AG08396 (cell line): ENCODE measurements at places on chromosomes 6 and 20.

DNA sequence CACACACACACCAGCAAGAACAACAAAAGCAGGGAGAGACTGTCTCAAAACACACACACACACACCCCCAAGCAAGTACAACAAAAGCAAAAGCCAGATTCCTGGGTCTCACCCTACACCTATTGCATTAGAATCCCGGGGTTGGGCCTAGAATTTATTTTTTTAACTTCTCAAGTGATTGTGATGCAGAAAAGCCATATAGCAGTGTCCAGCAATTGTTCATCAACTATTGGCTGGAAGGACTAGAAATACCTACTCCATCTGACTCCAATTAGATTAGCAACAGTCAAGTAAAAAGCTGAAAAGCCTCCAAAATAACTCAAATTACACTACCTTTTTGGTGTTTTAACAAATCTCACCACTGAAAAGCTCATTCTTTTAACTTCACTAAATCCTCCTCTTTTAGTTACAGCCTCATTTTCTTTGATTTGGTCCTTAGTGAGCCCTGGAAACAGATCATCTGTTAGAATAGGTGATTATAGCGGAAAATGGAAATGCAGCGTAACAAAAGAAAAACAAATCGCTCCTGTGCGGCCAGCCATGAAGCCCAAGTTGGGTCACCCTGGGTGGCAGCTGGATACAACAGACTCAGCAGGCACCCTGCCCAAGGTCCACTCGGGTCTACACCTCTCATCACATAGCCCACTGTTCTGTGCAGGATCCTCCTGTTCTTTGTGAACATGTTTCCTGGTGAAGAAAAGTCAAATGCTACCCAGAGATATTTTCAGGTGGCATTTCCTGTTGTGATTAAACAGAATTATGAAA, 38.7 kb downstream of the STAU1 start:
- no peak for DNase-seq

- no peak for DNase-seq
Measured at GRCh38 chr6:143961066-143961465, 47.0 kb downstream of the PLAGL1 start.

DNA sequence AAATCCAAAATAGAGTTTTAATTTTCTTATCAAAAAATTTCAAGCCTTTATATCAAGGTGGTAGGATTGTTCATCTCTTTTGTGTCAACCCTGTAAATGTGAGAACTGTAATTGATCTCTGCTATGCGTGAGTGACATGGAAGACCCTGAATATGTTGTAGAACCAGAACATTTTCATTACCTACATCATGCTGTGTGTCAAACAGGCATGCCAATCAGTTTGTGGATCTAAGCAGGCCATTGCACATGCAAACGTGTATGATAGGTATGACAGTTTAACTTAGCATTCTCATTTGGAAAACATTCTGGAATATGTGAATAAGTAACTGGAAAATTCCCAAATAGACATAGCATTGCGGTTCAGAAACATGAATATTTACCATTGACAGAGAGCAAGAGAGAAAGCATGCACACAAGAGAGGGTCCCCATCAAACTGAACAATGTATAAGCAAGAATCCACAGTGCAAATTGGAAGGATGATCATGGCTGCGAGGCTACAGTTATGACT, 641.6 kb upstream of the AGPAT4 start:
- no peak for DNase-seq

GRCh38 chr6:81938991-81939732, 186.7 kb upstream of the TENT5A start:
- no peak for DNase-seq

- no peak for DNase-seq
Measured at GRCh38 chr6:105714846-105715245, 312.0 kb upstream of the PREP start.

DNA sequence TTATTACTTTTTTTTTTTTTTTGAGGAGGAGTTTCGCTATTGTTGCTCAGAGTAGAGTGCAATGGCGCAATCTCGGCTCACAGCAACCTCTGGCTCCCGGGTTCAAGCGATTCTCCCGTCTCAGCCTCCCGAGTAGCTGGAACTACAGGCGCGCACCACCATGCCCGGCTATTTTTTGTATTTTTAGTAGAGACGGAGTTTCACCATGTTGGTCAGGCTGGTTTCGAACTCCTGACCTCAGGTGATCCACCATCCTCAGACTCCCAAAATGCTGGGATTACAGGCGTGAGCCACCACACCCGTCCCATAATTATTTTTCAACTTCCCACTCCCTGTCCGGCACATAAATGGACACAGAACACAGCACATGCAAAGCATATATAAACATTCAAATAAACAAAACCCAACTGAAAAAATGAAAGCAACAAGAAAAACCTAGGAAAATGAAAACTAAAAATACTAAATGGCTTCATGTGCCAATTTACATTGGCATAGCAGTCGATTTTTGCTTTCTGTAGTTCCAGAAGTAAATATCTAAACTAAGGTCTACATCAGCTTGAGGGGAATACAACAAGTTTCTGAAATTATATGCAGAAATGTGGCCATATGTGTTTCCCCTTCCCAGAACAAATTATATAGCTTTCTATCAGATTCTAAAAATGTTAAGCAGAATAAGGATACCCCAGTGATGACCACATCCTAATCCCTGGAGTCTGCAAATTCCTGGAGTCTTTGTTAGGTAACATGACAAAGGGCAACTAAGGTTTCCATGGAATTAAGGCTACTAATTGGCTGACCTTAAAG, 113.9 kb downstream of the HFE start:
- no peak for DNase-seq

DNA sequence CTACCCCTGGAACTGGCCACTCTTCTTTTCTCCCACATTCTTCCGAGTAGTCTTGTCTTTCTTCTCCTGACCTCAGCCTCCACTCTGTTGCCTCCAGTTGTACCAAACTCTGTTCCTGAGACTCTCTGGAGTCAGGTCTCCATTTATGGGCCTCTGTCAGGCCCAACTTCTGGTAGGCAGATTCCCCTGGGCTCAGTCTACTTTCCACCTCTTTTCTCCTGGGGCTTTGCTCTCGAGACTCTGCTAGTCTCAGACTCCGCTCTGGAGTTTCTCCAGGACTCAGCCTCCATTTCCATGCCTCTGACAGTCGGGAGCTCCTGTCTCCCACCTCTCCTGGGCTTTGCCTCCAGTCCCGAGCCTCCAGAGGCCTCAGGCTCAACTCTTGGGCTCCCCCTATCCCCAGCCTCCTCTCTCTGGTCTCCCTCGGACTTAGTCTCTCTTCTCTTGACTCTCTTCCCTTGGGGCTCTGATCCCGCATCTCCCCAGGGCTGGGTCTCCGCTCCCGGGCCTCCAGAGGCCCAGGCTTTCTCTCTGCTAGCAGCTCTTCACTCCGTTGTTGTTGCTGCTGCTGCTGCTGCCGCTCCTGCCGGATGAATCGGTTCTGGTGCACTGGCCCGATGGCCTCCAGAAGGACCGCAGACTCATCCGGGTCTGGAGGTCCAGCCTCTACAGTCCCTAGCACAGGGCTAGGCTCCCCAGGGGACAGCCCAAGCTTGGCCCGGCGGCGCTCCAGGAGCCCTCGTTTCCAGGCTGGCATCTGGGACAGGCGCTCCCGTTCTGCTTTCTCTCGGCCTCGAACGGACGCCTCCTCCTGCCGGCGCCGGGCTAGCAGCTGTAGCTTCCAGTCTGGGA, 1.1 kb downstream of the PPP1R18 start:
- DNase-seq, result peak; percentile 18

DNA sequence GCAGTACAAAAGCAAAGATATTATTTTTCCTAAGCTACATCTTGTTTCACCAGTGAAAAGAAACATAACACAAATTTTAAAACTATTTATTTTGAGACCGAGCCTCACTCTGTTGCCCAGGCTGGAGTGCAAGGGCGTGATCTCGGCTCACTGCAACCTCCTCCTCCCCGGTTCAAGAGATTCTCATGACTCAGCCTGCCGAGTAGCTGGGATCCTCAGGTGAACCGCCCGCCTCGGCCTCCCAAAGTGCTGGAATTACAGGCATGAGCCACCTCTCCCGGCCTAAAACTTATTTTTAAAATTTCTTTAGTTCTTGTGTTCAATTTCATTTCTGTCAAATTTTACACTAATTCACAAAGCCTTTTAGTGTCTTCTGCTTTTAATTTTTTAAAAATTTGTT, 5.9 kb downstream of the SRSF12 start:
- no peak for DNase-seq

DNA sequence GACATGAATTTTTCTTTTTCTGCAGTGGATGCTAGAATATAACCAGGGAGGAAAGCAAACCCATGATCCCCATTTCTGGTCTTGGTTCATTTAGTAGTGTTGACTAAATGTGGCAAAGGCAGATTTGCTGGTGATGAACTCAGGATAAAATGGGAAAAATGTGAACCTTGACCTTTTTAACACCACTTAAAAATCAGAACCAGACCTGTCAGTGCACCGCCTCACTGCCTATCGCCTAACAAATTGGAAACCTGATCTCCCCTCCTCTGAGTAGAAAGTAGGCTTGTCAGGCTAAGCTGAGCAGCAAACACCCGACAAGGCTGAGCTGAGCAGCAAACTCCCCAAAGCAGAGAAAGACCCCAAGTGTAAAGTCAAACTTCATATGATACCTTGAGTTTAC, 254.8 kb downstream of the FOXC1 start:
- no peak for DNase-seq

DNA sequence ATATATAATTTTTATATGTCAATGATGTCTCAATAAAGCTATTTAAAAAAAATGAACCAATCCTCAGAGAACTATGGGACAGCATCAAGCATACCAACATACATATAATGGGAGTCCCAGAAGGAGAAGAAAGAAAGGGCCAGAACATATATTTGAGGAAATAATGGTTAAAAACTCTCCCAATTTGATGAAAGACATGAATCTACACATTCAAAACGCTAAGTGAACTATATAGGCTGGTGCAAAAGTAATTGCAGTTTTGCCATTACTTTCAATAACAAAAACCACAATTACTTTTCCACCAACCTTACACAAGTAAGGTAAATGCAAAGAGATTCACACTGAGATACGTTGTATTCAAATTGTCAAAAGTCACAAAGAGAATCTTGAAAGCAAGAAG, 43.4 kb downstream of the ZNF133 start:
- no peak for DNase-seq

DNA sequence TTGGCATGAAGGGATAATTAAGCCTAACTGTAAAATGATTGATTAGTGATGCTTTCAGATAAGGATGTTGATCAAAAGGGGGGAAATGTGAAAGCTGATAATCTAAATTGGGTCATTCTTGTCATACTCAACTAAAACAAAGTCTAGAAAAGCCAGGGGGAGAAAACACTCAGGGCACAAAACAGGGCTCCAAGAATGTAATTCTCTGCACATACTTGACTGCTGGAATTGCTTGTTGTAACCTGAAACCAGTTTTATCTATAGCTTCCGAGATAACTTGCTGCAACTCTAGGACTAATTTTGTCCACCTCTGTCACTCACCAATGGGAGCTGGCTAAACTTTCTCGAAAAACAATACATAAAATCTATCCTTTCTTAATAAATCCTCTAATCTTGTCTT, 310.3 kb downstream of the CLVS2 start:
- no peak for DNase-seq

- DNase-seq, result no peak
Measured at GRCh38 chr6:158861686-158862381, 42.7 kb upstream of the EZR start.

DNA sequence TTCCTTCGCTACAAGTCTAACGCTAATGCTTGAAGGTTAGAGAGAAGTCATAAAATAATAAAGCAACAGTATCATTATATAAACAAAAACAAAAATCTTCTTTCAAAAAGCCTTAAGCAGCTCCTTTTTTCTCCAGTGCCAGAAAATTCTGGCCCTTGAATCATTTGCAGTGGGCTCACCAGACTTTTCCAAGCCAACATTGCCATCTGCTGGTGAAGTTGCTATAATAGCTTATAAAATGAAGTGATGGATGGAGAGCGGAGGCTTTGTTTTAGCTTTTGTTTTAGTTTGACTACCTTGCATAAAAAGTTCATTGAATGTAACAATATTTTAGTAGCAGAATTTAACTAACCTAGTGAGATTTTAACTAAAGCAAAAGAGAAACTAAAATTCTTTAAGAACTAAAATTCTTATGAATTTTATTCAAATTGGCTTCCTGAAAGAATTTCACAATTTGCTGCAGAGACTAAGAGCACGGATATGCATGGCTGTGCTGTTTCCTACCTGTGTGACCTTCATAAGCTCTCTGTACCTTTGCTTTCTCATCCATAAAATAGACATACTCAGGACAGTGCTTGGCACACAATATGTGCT, 44.8 kb upstream of the SLC2A12 start:
- peak; percentile 69 for DNase-seq

DNA sequence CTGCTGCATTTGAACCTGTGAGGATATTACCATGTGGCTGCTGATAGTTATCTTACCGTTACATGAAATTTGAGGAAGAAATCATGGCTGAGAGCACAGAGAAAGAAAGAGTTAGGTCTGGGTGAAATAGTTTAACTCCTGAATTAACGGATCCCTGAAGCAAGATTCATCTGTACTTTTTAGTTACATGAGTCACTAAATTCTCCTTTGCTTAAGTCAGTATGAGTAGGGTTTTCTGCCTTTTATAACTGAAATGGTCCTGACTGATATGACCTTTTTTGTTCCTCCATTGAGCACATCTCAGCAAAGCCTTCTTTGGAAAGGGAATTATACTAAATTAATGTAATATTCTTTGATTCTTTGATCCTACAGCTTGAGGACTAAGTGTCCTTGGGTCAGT, 333.3 kb upstream of the ZFP64 start:
- no peak for DNase-seq

- no peak for DNase-seq
Measured at GRCh38 chr20:13059398-13060136, 50.8 kb downstream of the SPTLC3 start.

GRCh38 chr6:33425668-33426577, 6.1 kb downstream of the SYNGAP1 start:
- peak; percentile 86 for DNase-seq

- no peak for DNase-seq
Measured at GRCh38 chr6:99838607-99839006, 155.4 kb downstream of the MCHR2 start.

DNA sequence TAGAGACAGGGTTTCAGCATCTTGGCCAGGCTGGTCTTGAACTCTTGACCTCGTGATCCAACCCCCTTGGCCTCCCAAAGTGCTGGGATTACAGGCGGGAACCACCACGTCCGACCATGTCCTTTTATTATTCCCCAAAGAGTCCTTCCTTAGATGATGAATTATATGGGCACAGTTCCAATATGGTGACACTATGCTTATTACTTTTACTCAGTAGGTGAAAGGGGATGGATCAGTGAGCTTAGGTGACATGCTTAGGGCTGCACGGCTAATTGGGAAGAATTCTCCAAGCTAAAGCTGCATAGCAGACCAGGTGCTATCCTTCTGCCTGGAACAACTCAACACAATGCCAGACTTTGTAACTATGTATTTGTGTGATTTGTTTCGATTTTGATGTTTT, 38.2 kb upstream of the TFAP2C start:
- no peak for DNase-seq

- peak; percentile 60 for DNase-seq
Measured at GRCh38 chr6:2353412-2354137, 108.2 kb upstream of the GMDS start.
